ENCODE measurements at places on chromosomes 3 and 15.

- no peak for DNase-seq
- no peaks in the 10 kb centered on the region for H3K27me3 ChIP-seq
- no peaks in the 10 kb centered on the region for H3K36me3 ChIP-seq
Measured at GRCh38 chr3:23600167-23600871, 205.4 kb upstream of the UBE2E1 start.

GRCh38 chr3:131033480-131034080 lies 6.9 kb downstream of the NEK11 start:
- no peaks in the 10 kb centered on the region for H3K4me1 ChIP-seq
- no peak for DNase-seq
- H3K27ac ChIP-seq = no peak overlapping the region
- no peak overlapping the region for H3K4me3 ChIP-seq
- H3K36me3 ChIP-seq = no peaks in the 10 kb centered on the region

DNA sequence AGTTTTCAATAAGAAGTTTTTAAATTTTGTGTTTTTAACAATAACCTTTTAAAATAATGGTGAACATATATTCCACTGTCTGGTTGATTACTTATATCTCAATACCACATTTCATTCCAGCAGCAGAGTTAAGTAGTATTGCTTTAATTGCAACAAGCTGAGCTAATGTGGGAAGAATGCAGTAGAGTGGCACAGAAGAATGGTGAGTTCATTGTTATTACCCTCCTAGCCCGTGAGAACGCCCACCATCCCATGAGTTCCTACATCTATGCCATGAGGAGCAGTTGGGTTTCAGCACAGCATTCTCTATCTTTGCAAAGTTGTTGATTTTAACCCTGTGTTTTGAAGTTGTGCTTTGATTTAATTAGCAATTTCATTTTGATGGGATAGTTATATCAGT lies 17.8 kb upstream of the NR2E3 start:
- H3K4me1 ChIP-seq = no peaks in the 10 kb centered on the region
- H3K27ac ChIP-seq = no peak overlapping the region
- H3K4me3 ChIP-seq = no peak overlapping the region
- H3K36me3 ChIP-seq = no peaks in the 10 kb centered on the region
- no peak for DNase-seq
- no peaks in the 10 kb centered on the region for H3K27me3 ChIP-seq

DNA sequence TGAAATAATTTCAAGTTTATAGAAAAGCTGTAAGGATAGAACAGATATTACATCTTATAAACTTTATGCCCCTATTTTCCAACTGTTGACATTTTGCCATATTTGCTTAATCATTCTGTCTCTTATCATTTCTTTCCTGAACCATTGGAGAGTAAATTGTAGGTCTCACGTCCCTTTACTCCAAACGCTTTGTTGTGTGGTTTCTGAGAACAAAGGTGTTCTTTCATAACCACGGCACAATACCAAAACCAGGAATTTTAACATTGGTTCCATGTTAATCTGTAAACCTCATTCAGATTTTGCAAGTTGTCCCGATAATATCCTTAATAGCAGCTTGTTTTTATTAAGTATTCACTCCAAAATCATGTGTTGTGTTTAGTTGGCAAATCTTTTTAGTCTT lies 134.8 kb downstream of the AKAP13 start:
- H3K36me3 ChIP-seq = no peaks in the 10 kb centered on the region
- H3K27ac ChIP-seq = no peak overlapping the region
- H3K27me3 ChIP-seq = no peaks in the 10 kb centered on the region
- no peaks in the 10 kb centered on the region for H3K4me1 ChIP-seq
- no peak overlapping the region for H3K4me3 ChIP-seq

GRCh38 chr15:101161656-101162055 lies 90.2 kb downstream of the CHSY1 start:
- no peak for DNase-seq
- H3K4me1 ChIP-seq = no peaks in the 10 kb centered on the region
- no peaks in the 10 kb centered on the region for H3K36me3 ChIP-seq
- H3K4me3 ChIP-seq = no peak overlapping the region
- H3K27ac ChIP-seq = no peak overlapping the region

- H3K36me3 ChIP-seq = no peaks in the 10 kb centered on the region
- no peaks in the 10 kb centered on the region for H3K4me1 ChIP-seq
- H3K27me3 ChIP-seq = no peaks in the 10 kb centered on the region
- H3K4me3 ChIP-seq = no peak overlapping the region
- no peak for DNase-seq
Measured at GRCh38 chr3:66585520-66586095, 84.8 kb upstream of the LRIG1 start.

DNA sequence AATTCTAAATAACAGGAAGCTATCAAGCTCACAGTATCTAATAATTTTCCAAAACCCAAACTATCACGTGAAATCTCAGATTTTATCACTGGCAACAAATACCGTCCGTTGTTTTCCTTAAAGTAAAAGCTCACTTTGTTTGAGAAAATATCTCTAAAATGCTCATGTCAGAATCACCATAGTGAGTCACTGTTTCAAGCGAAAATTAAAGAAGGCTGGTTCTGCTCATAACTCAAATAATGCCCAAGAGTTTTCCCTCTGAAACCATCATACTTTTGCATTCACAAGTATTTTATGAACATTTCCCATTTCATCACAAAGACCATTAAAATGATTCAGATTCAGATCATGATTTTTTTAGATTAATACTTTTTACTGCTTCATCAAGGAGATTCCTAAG lies 50.6 kb downstream of the TBL1XR1 start:
- H3K27ac ChIP-seq = no peak overlapping the region
- DNase-seq = no peak
- H3K36me3 ChIP-seq = no peaks in the 10 kb centered on the region
- peaks cover 72% of the 10 kb centered on the region for H3K4me1 ChIP-seq
- H3K27me3 ChIP-seq = no peaks in the 10 kb centered on the region
